Left lung (tissue), 14 donors: ENCODE measurements at places on chromosomes 16 and 17. TPM values are rescaled to one million over a fixed set of nuclear protein-coding genes. Genes with fewer than 3 reads are reported as not detected.

GRCh38 chr16:2016407-2016922 lies 3.1 kb upstream of the NPW start:
- H3K4me1 ChIP-seq = peaks cover 5% of the 10 kb centered on the region
- peaks cover 47% of the 10 kb centered on the region for H3K27me3 ChIP-seq
- no peak overlapping the region for H3K4me3 ChIP-seq

- H3K4me3 ChIP-seq = no peak overlapping the region
- H3K27ac ChIP-seq = no peak overlapping the region
- no peaks in the 10 kb centered on the region for H3K4me1 ChIP-seq
- DNase-seq = no peak
- no peaks in the 10 kb centered on the region for H3K36me3 ChIP-seq
Observed at GRCh38 chr17:20225162-20226115, 216.3 kb downstream of the SPECC1 start.

DNA sequence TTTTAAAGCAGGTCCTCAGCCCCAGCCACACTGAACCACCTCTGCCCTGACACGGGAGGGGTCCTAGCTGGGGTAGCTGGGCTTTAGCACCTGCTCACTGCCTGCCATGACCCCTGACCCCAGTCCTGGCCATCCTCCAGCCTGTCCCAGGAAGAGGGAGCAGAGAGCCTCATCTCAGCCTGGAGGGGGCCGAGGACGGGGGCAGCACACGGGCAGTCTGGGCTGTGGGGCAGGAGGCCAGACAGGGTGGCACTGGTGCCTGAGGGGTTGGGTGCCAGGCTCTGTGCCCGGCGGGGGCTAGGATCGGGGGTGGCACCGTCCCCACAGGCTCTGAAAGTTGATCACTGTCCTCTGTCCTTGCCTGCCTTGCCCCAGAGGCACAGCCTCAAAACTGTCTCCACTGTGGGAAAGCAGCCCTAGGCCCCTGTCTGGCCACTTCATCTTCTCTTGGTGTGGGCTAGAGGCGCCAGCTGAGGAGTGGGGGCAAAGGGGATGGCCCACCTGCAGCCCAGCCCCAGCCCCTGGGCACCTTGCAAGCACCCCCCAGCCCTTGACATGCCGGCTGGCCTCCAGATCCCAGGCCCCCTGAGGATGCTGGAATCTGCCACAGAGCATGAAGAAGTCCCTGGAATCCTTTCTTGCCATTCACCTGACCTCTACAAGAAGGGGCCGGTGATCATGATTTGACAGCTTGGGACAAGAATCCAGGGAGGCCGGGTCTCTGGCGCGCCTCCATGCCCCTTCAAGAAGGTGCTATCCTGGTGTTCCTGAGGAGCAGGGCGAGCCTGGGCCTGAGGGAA lies 15.7 kb downstream of the ENDOV start:
- no peak overlapping the region for H3K4me3 ChIP-seq
- H3K4me1 ChIP-seq = no peaks in the 10 kb centered on the region
- no peaks in the 10 kb centered on the region for H3K36me3 ChIP-seq
- H3K27me3 ChIP-seq = no peaks in the 10 kb centered on the region

DNA sequence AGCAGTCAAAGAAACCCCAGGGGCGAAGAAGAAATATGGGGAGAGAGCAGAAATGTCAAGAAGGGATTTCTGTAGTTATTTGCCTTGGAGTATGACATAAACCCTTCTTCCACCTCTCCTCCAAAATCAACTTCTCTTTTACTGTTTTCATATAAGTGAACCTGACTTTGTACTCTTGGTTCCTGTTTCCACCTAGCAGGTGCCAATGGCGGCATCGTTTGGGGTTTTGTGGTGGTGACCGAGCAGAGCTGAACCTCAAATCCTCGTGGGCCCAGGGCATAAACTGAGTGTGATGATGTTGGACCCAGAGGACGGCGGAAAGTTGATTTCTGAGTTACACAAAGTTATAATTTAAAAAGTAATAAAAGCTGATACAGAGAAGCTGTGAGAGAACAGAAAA lies 39.6 kb upstream of the PSMD7 start:
- no peak overlapping the region for H3K27ac ChIP-seq
- DNase-seq = no peak
- no peak overlapping the region for H3K4me3 ChIP-seq
- no peaks in the 10 kb centered on the region for H3K27me3 ChIP-seq

- peak overlapping the region; percentile 76 for H3K4me3 ChIP-seq
- peaks cover 7% of the 10 kb centered on the region for H3K36me3 ChIP-seq
- DNase-seq = no peak
- peak overlapping the region; percentile 99 for H3K27ac ChIP-seq
- H3K4me1 ChIP-seq = no peaks in the 10 kb centered on the region
Observed at GRCh38 chr16:28925386-28926228, 569 bp upstream of the RABEP2 start.

- no peaks in the 10 kb centered on the region for H3K36me3 ChIP-seq
- H3K4me3 ChIP-seq = no peak overlapping the region
- no peak overlapping the region for H3K27ac ChIP-seq
- no peaks in the 10 kb centered on the region for H3K27me3 ChIP-seq
- DNase-seq = no peak
Observed at GRCh38 chr16:53913099-53913870, 209.3 kb downstream of the FTO start.

- no peak overlapping the region for H3K27ac ChIP-seq
- no peaks in the 10 kb centered on the region for H3K36me3 ChIP-seq
- no peak for DNase-seq
Observed at GRCh38 chr16:29898135-29898803, 1.1 kb downstream of the SEZ6L2 start.

GRCh38 chr17:19723964-19724363 lies 7.6 kb upstream of the SLC47A2 start:
- H3K36me3 ChIP-seq = no peaks in the 10 kb centered on the region
- H3K4me1 ChIP-seq = peaks cover 17% of the 10 kb centered on the region
- H3K27ac ChIP-seq = no peak overlapping the region
- no peak overlapping the region for H3K4me3 ChIP-seq

GRCh38 chr16:16059895-16060590 lies 110.6 kb downstream of the ABCC1 start:
- no peak for DNase-seq
- H3K4me3 ChIP-seq = no peak overlapping the region
- no peaks in the 10 kb centered on the region for H3K4me1 ChIP-seq
- no peaks in the 10 kb centered on the region for H3K27me3 ChIP-seq

- H3K4me1 ChIP-seq = no peaks in the 10 kb centered on the region
- no peak overlapping the region for H3K4me3 ChIP-seq
- no peaks in the 10 kb centered on the region for H3K36me3 ChIP-seq
Observed at GRCh38 chr16:52912565-52913173, 140.0 kb downstream of the CHD9NB start.

- H3K4me1 ChIP-seq = peaks cover 7% of the 10 kb centered on the region
- no peaks in the 10 kb centered on the region for H3K36me3 ChIP-seq
- no peak overlapping the region for H3K4me3 ChIP-seq
- no peak for DNase-seq
- no peak overlapping the region for H3K27ac ChIP-seq
- no peaks in the 10 kb centered on the region for H3K27me3 ChIP-seq
Observed at GRCh38 chr16:83799336-83799735, 8.4 kb upstream of the HSBP1 start.

- no peak overlapping the region for H3K4me3 ChIP-seq
- peaks cover 32% of the 10 kb centered on the region for H3K27me3 ChIP-seq
Observed at GRCh38 chr17:56595831-56596690, 2.6 kb downstream of the NOG start.

DNA sequence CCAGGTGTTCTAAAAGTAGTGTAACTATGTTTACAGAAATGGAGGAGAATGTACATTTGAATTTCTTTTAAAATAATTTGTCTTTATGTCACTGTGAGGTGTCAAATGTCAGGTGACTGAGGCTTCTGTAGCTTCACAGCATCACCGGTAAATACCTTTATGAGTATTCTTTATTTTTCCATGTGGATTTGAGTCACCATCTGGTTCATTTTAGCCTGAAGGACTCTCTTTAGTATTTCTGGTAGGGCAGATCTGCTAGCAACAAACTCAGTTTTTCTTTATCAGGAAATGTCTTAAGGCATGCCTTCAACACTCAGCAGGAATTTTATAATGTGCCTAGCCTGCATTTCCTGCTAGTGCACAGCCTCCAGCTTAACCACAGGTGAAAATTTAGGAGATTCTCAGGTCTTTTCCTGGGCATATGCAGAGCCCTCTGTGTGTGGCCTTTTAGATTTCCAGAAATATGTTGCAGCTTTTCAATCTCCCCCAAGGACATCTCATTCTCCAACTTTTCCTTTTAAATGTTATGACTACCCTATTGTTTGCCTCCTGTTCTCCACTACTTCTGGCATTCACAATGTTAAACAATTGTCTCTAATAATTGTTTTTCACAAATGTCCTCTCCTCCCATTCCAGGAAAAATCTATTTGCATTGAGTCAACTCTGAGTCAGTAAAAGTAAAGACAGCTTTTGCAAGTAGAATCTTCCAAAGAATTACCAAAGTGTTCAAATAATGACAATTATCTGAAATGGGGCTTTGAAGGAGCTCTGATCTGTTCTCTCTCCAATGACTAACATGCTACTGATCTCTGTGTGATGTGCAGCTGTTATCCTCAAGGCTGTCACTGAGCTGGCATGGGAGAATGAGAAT lies 239.4 kb upstream of the CPHXL start:
- H3K36me3 ChIP-seq = no peaks in the 10 kb centered on the region
- no peaks in the 10 kb centered on the region for H3K27me3 ChIP-seq
- no peaks in the 10 kb centered on the region for H3K4me1 ChIP-seq
- H3K4me3 ChIP-seq = no peak overlapping the region

- peaks cover 18% of the 10 kb centered on the region for H3K4me1 ChIP-seq
- DNase-seq = no peak
- no peaks in the 10 kb centered on the region for H3K36me3 ChIP-seq
- no peak overlapping the region for H3K27ac ChIP-seq
- H3K4me3 ChIP-seq = no peak overlapping the region
- H3K27me3 ChIP-seq = no peaks in the 10 kb centered on the region
Observed at GRCh38 chr17:74807441-74807840, 31.3 kb upstream of the NAT9 start.

DNA sequence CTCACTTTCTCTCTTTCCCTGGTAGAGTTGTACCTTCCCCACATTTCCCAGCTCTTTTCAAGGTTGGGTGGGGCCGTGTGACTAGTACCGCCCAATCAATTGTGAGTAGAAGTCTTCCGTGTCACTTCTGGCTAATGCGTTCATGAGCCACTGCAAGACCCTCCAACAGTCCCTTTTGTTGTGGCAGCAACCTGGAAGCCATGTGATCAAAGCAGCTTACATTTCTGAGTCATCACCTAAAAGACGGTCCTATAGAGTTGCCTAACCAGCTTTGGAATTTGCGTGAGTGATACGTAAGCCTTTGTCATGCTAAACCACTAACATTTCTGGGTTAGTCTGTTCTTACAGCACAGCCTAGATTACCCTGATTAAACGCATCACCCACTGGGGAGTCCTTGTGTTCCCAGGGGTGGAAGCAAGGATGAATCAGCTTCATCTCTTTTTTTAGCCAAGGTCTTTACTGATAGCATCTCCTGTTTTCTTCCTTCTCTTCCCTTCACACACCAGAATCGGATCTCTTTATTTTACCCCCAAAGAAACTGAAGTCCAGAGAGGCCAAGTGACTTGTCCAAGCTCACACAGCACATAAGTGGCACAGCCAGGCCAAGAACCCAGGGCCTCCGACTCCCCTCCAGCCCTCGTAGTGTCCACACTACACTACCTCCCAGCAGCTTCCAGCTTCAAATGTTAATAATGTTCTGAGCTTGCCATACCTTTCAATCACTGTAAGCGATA lies 366.3 kb upstream of the XYLT1 start:
- H3K36me3 ChIP-seq = no peaks in the 10 kb centered on the region
- no peaks in the 10 kb centered on the region for H3K4me1 ChIP-seq
- no peak for DNase-seq
- H3K27ac ChIP-seq = no peak overlapping the region
- H3K27me3 ChIP-seq = peaks cover 18% of the 10 kb centered on the region

GRCh38 chr17:27920569-27920968 lies 27.4 kb upstream of the LYRM9 start:
- H3K27me3 ChIP-seq = no peaks in the 10 kb centered on the region
- no peaks in the 10 kb centered on the region for H3K36me3 ChIP-seq
- no peaks in the 10 kb centered on the region for H3K4me1 ChIP-seq
- no peak overlapping the region for H3K4me3 ChIP-seq
- DNase-seq = no peak
- no peak overlapping the region for H3K27ac ChIP-seq

DNA sequence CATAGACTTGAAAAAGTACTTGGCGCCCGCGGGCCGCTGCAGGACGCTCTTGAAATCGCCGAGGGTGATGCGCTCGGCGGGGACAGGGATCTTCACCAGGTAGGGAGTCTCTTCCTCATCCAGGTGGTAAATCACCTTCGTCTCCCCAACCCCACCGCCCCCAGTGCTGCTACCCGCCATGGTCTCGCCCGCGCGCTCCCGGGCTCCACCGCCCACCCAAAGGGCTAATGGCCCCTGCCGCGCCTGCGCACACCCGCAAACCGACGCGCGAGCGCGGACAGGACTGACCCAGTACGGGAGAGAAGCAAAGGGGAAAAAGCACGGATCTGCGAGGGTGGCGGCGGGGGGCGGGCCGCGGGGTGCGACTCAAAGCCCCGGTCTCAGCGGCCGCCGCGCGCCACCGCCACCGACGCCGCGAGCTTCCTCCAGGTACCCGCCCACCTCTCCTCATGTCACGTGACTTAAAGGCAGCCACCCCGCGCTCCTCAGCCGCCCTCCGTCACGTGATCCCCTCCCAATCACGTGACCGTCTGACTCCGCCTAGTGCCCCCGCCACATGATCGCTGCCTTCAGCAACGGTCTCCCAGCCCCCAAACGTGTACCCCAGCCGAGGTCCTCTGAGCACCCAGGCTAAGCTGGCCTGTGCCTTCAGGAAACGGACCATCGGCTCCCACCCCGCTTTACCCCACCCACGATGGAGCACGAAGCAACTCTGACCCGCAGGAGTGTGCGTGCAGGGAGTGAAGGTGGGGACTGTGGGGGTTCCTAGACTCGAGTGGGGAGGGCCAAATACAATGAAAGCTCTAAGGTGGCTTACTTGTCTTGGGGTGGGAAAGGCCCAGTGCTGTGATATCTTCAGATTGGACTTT lies at the start of gene DVL2:
Gene DVL2 (minus strand): TSS at position 435 of the 869 bp plus-strand sequence. CDS start 255 bp downstream, at position 180.
- DNase-seq = peak; percentile 96
- peak within 1 kb of the TSS; percentile 90 for H3K27ac ChIP-seq
- H3K36me3 ChIP-seq = no peaks in the 10 kb centered on the region
- no peaks in the 10 kb centered on the region for H3K27me3 ChIP-seq
- peaks cover 14% of the 10 kb centered on the region for H3K4me1 ChIP-seq

TRPV3 gene
- 0.55 TPM for total RNA-seq

NLRC5 gene
- 93.3 TPM for total RNA-seq

HOXB4 gene
- total RNA-seq = 4.5 TPM

KRT12 gene
- total RNA-seq = not detected

NXPH3 gene
- total RNA-seq = 2.7 TPM

HSPB9 gene
- total RNA-seq = not detected
